ENCODE measurements at places on chromosomes 16 and 17. TPM values are rescaled to one million over a fixed set of nuclear protein-coding genes. Genes with fewer than 3 reads are reported as not detected.
A peak's percentile ranks its signal among the peaks of the same experiment; 100 is the strongest.

GRCh38 chr16:88320947-88321634, 61.7 kb upstream of the ZNF469 start:
- DNase-seq: no peak

DNA sequence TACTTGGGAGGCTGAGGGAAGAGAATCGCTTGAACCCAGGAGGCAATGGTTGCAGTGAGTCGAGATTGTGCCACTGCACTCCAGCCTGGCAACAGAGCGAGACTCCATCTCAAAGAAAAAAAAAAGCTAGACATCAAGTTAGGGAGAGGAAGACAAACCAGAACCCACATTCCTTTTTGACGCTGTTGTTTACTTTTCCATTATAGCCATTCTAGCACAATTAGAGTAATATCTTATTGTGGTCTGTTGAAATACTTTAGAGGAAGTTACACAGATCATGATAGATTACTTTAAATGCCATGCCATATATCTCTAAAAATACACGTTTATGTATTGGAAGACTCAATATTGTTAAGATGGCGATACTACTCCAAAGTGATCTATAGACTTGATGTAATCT, 16.5 kb upstream of the ABCC1 start:
- no peak for DNase-seq

DNA sequence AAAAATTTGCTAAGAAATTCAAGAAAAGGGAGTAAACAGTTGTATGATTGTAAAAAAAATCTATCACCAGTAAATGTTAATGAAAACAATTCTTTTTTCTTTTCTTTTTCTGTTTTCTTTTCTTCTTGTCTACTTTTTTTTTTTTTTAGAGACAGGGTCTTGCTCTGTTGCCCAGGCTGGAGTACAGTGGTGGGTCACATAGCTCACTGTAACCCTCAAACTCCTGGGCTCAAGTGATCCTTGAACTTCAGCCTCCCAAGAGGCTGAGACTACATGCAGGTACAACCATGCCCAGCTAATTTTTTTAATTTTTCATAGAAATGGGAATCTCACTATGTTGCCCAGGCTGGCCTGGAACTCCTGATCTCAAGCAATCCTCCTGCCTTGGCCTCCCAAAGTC, 57.2 kb upstream of the SIAH1 start:
- DNase-seq: no peak

Gene RAD51C
- 27.3 TPM for total RNA-seq

DNA sequence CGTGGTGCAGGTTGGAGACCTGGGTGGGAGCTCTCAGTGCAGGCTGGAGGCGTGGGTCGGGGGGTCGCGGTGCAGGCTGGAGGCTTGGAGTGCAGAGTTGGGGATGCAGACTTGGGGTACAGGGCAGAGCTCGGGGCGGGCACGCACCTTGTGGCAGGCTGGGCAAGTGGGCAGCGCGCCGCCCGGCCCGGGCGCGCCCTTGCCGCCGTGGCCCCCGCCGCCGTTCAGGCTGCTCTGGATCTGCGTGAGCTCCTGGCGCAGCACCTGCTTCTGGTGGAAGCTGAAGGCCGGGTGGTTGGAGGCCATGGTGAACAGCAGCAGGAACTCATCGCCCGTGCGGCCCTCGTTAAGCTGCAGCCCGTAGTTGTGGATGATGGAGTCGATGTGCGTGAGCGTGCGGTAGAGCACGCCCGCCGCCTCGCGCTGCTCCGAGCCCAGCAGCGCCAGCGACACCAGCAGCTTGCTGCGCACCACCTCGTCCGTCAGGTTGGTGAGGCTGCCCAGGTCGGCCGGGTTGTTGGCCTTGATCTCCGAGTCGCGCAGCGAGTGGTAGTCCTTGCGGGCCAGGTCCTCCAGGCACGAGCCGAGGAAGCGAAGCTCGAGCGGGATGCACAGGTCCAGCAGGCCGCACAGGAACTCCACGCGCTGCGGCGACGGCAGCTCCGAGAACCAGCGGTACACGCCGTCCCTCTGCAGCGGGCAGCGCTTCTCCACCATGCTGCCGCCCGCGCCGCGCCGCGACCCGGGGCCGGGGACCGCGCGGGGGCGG, 1.1 kb downstream of the ZCCHC14 start:
- peak; percentile 21 for DNase-seq

DNA sequence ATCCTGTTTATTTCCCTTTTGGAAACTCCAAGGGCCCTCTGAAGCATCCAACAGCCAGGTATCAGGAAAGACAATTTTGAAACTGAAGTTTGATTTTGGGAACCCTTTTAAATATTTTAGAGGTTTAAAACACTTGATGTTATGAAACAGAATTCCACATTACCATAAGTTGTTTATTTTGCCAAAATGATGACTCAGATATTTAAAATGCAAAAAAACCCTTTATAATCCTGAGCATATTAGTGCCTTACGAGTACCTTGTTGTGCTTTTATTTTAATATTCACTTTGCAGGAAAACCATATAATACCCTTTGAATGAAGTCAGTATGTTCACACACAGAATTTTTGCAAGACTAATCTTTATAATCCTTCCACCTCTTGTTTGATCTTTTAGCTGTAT, 765.1 kb upstream of the CA10 start:
- DNase-seq: no peak

- DNase-seq: no peak
These were observed 15.9 kb downstream of the VEZF1 start for GRCh38 chr17:57972151-57972550.

Gene SLC5A11
- total RNA-seq: not detected

GRCh38 chr17:64732336-64733006, 70.4 kb upstream of the SMURF2 start:
- peak; percentile 84 for DNase-seq

DNA sequence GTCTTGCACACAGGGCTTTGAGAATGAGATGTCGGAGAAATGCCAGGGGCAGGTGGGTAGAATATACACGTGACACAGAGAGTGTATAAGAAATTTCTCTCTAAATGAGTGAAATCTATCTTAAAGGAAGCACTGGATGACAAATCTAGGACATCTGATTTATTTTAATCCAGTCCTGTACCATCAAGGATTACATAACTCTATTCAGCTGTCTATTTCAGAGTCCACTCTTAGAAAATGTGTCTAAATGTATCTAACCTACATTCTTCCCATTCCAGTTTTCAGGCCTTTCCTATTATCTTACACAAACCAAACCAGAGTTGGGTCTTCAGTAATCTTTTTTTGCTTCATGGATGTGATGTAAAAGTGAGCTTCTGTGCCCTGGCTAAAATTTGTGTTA, 181.9 kb downstream of the CNTNAP4 start:
- DNase-seq: no peak

Gene SERPINF2
- not detected for total RNA-seq

DNA sequence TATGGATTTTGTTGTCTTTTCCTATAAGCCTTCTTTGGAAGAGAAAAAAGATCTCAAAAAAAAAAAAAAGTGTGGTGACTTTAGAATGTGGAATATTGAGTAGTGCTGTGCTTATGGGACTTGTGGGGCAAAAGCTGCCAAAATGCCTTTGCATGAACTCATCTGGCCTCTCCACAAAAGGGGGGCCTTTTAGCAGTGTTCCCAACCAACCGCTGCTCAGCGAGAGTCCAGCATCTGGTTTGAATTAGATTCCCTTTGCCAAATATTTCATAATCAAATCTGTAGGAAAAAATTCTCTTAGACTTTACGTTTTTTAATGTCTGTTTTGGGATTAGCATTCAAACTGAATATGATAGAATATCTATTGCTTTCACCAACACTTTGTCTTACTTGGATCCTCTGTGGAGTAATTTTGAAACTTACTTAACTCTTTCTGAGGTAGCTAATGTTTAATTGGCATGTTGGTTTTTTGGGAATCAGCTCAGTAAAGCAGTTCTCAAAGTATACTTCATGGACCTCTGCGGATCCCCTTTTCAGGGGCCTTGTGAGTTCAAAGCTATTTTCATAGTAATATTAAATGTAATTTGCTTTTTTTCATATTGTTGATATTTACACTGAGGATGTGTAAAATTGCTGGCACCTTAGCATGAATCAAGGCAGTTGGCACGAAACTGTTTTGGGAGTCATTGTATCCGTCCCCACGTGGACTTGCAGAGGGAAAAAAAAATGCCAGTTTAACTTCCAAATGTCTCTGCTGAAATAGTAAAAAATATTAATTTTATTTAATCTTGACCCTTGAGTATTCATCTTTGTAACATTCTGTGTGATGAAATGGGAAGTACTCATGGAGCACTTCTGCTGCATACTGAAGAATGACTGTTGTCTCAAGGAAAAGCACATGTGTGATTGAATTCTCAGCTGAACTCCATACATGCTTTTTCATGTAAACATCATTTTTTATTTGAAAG, 34.7 kb upstream of the VPS4A start:
- DNase-seq: peak; percentile 93

DNA sequence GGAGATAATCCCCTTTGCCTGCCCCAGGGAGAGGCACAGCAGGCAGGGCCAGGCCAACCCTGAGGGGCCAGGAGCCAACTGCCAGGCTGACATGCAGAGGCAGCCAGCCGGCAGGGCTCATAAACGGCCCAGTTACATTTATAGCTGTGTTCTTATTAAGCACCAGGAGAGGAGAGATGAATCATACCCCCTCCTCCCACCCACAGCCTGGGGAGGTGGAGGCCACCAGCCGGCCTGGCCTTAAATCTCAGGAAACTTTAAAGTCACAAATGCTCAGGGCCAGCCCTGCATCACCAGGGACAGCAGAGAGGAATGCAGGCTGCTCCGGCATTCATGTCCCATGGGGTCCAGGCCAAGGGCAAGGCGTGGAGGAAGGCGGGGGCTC, 177.2 kb downstream of the TMEM132E start:
- DNase-seq: no peak

Gene CRLF3
- 9.5 TPM for total RNA-seq
